IPS-NIHi11 (cell line): ENCODE measurements at places on chromosomes 2 and 18.

GRCh38 chr2:105877945-105878344 lies 133.2 kb downstream of the NCK2 start:
- no peak for DNase-seq

- peak; percentile 76 for DNase-seq
These were observed 20.4 kb upstream of the FEZ2 start for GRCh38 chr2:36618381-36618780.

- no peak for DNase-seq
These were observed 63.2 kb downstream of the NDUFA10 start for GRCh38 chr2:239961662-239962613.

DNA sequence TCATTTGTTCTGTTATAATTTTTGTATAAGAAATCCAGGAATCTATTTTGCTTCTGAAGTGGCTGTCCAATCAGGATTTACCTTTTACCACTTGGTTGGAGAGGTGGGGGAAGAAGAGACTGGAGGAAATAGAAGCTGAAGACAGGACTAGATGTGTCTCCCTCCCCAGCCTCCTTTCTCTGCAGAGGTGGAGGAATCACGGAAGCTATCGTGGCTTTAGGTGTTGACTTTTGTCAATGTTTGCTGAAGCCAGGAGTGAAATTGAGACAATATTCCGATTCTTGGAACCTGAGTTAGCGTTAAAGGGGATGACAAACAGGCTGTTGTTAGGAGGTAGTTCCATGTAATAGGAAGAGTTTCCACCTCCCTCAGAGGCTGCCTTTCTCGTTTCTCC lies 43.5 kb downstream of the PDCL3 start:
- DNase-seq: no peak

- no peak for DNase-seq
These were observed 313.3 kb downstream of the OSR1 start for GRCh38 chr2:19045151-19045550.
